Activated T-helper 2 cell treated with anti-CD3 and anti-CD28 coated beads, Interferon-gamma antibody, Interleukin-2, Interleukin-4, amounts not matched to agents 10 μg/mL and 5 μg/mL and 100 μg/mL, durations not matched to agents 14 hours and 24 hours and 36 hours (primary cell): ENCODE measurements at places on chromosomes 11 and 22. TPM values are rescaled to one million over a fixed set of nuclear protein-coding genes. Genes with fewer than 3 reads are reported as not detected.

Gene OR10A2
- total RNA-seq = 0.02 TPM in 1 of 2 replicates, not detected in the other

Gene P2RX3
- total RNA-seq = not detected in 2 replicates

Gene CARNS1
- total RNA-seq = 0.51 and 0.68 TPM in 2 replicates

Gene SPDYC
- not detected in 2 replicates for total RNA-seq

Gene SLC16A8
- not detected in 2 replicates for total RNA-seq

Gene SYCE3
- 0.62 TPM in 1 of 2 replicates, not detected in the other for total RNA-seq

Gene OMP
- not detected in 2 replicates for total RNA-seq

- H3K27ac ChIP-seq = peak overlapping the region; percentile 45
- peaks cover 3% of the 10 kb centered on the region for H3K4me1 ChIP-seq
- no peaks in the 10 kb centered on the region for H3K27me3 ChIP-seq
Measured at GRCh38 chr22:40422558-40423309, 52.3 kb downstream of the SGSM3 start.

DNA sequence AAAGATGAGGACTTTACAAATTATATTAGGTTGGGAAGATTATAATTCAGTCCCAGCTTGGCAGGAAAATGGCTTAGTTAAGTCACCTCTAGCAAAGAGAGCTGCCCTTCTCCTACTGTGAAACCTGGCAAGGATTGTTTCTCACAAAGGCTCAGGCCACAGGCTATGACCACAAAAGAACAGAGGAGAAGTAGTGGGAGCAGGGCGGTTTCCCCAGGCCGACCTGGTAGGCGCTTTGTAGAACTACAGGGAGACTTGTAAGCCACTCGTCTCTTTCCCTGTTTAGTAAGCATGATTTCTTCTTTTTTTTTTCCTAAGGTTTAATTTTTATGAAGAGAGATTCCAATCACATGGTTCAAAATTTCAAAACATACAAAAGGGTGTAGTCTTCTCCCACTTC, 4.6 kb downstream of the SNAP29 start:
- H3K27me3 ChIP-seq = no peaks in the 10 kb centered on the region
- no peak for DNase-seq
- no peak overlapping the region for H3K4me3 ChIP-seq
- peaks cover 20% of the 10 kb centered on the region for H3K36me3 ChIP-seq
- no peak overlapping the region for H3K27ac ChIP-seq

DNA sequence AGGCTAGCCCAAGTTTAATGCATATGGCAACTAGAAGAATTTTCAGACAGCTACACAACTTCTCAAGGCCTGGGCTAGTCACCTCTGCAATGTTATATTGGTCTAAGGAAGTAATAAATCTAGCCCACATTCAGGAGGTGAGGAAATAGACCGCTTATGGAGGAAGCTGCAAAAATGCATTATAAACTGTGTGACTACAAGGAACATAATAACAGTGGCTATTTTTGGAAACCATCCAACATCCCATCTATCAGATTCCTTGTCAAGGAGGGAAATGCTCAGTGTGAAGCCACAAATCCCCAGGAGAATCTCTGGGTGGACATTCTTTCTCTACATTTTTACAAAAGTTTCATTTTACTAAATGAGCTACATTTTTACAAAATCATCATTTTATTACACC, 76.1 kb downstream of the BBOX1 start:
- H3K27ac ChIP-seq = no peak overlapping the region
- no peak for DNase-seq
- no peaks in the 10 kb centered on the region for H3K36me3 ChIP-seq
- no peaks in the 10 kb centered on the region for H3K27me3 ChIP-seq

GRCh38 chr11:57310091-57310490, 14.7 kb downstream of the TNKS1BP1 start:
- H3K27ac ChIP-seq = no peak overlapping the region
- no peak overlapping the region for H3K4me3 ChIP-seq
- DNase-seq = no peak

DNA sequence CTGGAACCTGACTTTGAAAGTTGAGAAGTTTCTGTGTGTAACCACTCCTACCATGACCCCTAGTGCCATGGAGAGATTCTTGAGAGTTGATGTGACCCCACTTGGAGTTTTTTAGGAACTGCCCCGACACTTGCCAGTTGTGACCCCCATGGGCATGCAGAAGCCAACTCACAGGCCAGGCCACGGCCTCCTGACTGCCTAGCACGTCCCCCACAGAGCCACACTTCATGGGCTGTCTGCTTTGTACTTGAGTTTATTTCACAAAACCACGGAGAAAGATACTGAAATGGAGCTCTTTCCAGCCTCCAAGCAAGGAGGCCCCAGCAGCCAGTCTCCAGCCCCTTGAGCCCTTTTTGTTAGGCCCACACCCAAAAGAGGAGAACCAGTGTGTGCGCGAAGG, 8.4 kb downstream of the CYB5R2 start:
- H3K36me3 ChIP-seq = no peaks in the 10 kb centered on the region
- no peak overlapping the region for H3K27ac ChIP-seq
- no peaks in the 10 kb centered on the region for H3K4me1 ChIP-seq
- no peaks in the 10 kb centered on the region for H3K27me3 ChIP-seq

- no peaks in the 10 kb centered on the region for H3K27me3 ChIP-seq
- H3K4me1 ChIP-seq = peaks cover 6% of the 10 kb centered on the region
- no peak overlapping the region for H3K27ac ChIP-seq
- no peak overlapping the region for H3K4me3 ChIP-seq
Measured at GRCh38 chr11:121091492-121092152, 9.4 kb upstream of the TECTA start.

DNA sequence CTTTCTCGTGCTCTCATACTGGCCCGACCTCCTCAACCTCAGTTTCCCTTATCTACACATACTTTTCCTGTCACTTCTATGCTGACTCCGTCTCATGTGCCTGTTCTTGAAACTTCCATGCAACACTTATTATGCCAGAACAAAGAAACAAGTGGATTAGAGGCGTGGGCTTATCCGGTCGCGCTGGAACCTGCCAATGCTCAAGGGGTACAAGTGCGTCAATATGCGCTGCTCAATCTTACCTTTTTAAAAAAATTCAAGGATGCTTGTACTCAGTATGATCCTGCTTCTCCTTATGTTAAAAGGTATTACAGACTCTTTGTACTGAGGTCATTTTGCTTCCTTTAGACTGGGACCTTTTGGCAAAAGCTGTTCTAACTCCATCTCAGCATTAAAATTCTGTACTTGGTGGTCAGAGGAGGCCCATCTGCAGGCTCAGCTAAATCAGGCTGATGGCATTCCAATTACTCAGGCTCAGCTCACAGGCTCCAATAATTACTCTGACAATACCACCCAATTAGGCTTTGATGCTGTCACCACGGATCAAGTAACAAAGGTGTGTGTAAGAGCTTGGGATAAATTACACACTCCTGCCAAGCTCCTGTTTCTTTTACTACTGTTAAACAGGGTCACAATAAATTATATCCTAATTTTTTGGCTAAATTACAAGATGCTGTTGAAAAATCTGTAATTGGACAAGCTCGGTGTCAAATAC, 26.3 kb upstream of the ALDH3B2 start:
- no peak overlapping the region for H3K4me3 ChIP-seq
- peaks cover 12% of the 10 kb centered on the region for H3K27me3 ChIP-seq
- H3K27ac ChIP-seq = no peak overlapping the region
- no peaks in the 10 kb centered on the region for H3K4me1 ChIP-seq
- DNase-seq = no peak
- H3K36me3 ChIP-seq = no peaks in the 10 kb centered on the region

- peaks cover 86% of the 10 kb centered on the region for H3K36me3 ChIP-seq
- H3K4me1 ChIP-seq = peaks cover 17% of the 10 kb centered on the region
- no peaks in the 10 kb centered on the region for H3K27me3 ChIP-seq
- no peak overlapping the region for H3K4me3 ChIP-seq
Measured at GRCh38 chr11:61810671-61811175, 6.1 kb downstream of the FADS1 start.

GRCh38 chr11:30504468-30504867, 81.7 kb downstream of the MPPED2 start:
- H3K4me3 ChIP-seq = no peak overlapping the region
- no peaks in the 10 kb centered on the region for H3K36me3 ChIP-seq
- no peak overlapping the region for H3K27ac ChIP-seq
- H3K4me1 ChIP-seq = no peaks in the 10 kb centered on the region

DNA sequence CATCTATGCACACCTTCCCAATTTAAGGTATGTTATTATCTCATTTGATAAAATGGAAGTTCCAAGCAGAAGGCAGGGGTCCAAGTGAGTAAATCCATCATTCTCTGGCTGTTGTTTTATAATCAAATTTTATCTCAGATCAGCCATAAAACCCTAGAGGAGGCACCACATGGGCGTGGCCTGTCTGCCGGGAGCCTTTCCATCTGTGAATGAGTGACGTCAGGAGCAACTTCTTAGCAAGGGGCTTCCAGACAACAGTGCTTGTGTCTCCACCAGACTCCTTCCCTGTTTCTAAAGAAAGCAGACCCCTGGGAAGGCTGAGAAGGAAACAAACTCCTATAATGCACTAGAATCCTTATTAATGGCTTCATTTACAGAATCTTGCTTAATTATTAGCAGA, 13.5 kb downstream of the SEZ6L start:
- H3K4me3 ChIP-seq = no peak overlapping the region
- DNase-seq = no peak
- no peaks in the 10 kb centered on the region for H3K4me1 ChIP-seq
- no peaks in the 10 kb centered on the region for H3K27me3 ChIP-seq
- no peak overlapping the region for H3K27ac ChIP-seq

GRCh38 chr11:116688202-116688540, 84.6 kb downstream of the BUD13 start:
- no peak for DNase-seq
- no peaks in the 10 kb centered on the region for H3K36me3 ChIP-seq
- H3K4me3 ChIP-seq = no peak overlapping the region
- peaks cover 6% of the 10 kb centered on the region for H3K27me3 ChIP-seq
- H3K4me1 ChIP-seq = no peaks in the 10 kb centered on the region
- H3K27ac ChIP-seq = no peak overlapping the region

DNA sequence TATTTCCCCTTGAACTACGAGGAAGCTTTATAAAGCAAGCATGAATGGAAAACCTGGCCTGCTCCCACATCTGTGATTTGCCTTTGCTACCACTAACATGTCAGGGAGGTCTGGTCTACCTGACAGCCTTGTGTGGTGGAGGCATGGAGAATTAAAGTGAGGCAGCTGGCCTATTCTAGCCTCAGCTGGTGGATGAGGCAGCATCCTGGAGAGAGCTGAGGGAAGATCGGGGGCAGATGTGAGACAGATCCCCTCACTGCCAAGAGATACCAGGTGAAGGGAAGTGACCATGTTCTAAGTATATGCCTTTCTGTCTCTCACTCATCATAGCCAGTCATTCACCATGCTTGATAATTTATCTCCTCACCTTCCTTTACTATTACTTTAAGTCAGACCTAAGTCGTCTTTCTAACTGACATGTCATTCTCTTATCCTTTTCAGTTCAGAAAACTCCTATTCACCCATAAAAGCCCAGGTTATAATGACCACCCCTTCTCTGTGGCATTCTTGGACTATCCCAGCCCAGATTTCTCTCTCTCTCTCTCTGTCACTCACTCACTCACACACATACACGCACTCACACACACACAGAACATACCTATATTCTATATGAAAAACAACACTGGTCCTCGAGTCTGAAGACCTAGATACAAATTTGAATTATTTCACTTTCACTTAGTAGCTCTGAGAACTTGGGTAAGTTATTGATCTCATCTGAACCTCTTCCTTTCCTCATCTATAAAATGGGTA, 90.7 kb downstream of the CSNK2A3 start:
- H3K4me3 ChIP-seq = no peak overlapping the region
- no peak for DNase-seq
- H3K4me1 ChIP-seq = no peaks in the 10 kb centered on the region
- H3K36me3 ChIP-seq = no peaks in the 10 kb centered on the region

- DNase-seq = no peak
- no peaks in the 10 kb centered on the region for H3K27me3 ChIP-seq
- no peaks in the 10 kb centered on the region for H3K36me3 ChIP-seq
- H3K27ac ChIP-seq = no peak overlapping the region
- no peak overlapping the region for H3K4me3 ChIP-seq
Measured at GRCh38 chr11:130636722-130637464, 188.4 kb downstream of the ADAMTS15 start.

GRCh38 chr11:124870430-124870829, 5.2 kb downstream of the ROBO3 start:
- H3K36me3 ChIP-seq = no peaks in the 10 kb centered on the region
- no peak for DNase-seq
- H3K4me1 ChIP-seq = peaks cover 9% of the 10 kb centered on the region
- peaks cover 92% of the 10 kb centered on the region for H3K27me3 ChIP-seq
- no peak overlapping the region for H3K27ac ChIP-seq

DNA sequence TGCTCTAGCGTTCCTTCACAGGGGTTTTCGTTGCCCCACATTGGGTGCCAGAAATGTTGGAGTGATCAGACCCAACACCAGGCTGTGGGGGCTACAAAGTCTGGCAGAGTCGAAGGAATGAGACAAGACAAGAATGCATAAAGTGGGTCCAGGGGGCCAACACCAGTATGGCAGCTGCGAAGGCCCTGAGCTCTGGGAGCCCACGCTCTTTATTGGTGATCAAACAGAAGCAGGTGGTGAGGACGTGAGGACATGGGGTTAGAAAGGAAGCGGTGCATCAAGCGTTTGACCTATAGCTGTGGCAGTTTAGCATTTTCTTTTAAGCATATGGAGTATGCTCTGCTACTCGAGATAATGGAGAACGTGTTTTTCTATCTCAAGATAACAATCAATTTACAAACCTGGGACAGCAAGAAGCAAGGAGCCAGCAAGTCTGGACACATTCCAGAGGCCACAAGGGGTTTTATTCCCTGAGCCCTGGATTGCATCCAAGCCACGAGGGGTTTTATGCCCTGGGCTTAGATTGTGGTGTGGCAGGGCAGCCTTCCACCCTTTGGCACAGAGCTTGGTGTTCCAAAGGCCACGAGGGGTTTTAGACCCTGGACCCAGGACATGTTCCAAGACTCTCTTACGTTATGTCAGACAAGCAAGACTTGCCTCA, 3.9 kb upstream of the DNAJB13 start:
- H3K4me3 ChIP-seq = no peak overlapping the region
- no peaks in the 10 kb centered on the region for H3K4me1 ChIP-seq
- H3K27me3 ChIP-seq = no peaks in the 10 kb centered on the region
- DNase-seq = no peak
- H3K36me3 ChIP-seq = no peaks in the 10 kb centered on the region
- no peak overlapping the region for H3K27ac ChIP-seq

DNA sequence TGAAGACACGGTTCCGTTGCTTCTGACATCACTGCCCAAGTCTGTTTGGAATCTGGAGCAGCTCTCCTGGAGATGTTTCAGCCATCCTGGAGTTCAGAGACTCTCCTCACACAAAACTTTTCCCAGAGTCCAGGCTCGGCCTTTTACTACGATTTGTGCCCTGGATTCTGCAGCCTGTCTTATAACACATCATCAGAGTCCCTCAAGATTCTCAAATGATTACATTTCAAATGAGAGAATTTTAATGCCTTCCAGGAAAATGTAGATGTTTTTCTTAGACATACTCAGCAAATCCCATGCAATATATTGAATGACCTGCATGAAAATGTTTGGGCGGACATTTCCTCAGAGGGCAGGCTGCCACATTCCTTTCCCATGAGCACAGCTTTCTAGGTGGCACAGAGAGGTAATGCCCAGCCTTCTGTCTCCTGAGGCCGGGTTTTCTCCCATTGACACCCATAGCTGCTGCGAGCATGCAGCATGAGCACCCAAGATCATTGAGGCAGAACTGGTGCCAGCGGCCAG, 129.1 kb downstream of the SNX19 start:
- no peak overlapping the region for H3K27ac ChIP-seq
- no peak for DNase-seq
- H3K27me3 ChIP-seq = no peaks in the 10 kb centered on the region
- peaks cover under 1% of the 10 kb centered on the region for H3K4me1 ChIP-seq
- H3K36me3 ChIP-seq = no peaks in the 10 kb centered on the region
- no peak overlapping the region for H3K4me3 ChIP-seq
